Transverse colon (tissue), 4 donors: ENCODE measurements at places on chromosomes 4 and X.

GRCh38 chrX:153179131-153179530, at the start of gene MAGEA1:
TSS of gene MAGEA1 (plus strand) at chrX:153179284. CDS start at chrX:153182390, 3,106 bp downstream.
- DNase-seq, result no peak

GRCh38 chr4:14070289-14070880, 442.9 kb upstream of the BOD1L1 start:
- no peak for DNase-seq

DNA sequence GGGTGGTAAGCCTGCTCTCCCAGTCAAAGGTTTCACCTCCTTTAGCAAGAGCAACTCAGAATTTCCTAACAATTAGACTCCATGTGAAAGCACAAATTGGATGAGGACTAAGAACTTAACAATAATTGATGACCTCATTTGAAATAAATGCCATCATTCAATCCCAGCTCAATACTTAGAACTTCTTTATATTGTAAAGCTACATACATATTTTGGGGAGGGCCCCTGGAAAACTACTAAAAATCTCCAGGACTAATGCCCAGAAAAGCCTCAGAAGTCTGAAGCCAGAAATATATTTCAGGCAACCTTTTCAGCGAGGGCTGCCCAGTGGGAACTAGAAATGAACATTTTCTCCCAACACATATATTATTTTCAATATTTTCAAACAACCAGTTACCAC, 38.1 kb downstream of the AMOT start:
- no peak for DNase-seq

GRCh38 chr4:143294310-143294709, 42.4 kb upstream of the GAB1 start:
- DNase-seq, result peak; percentile 77

DNA sequence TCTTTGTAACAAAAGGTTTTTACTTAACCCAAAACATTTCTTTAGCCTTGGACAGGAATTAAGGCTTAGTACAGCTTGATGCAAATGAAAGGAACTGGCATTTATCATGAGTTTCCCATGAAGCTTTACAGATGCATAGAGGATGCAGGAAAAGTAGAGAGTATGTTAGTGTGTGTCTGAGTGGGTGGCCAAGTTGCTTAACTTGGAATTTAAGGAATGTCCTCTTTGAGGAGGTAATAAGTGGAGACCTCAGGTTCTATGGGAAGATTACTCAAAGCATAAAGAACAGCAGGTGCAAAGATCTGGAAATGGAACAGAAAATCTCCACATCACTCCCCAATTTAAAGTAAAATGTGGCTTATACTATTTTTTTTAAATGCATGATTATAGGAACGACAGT, 457.9 kb downstream of the KCNIP4 start:
- no peak for DNase-seq

DNA sequence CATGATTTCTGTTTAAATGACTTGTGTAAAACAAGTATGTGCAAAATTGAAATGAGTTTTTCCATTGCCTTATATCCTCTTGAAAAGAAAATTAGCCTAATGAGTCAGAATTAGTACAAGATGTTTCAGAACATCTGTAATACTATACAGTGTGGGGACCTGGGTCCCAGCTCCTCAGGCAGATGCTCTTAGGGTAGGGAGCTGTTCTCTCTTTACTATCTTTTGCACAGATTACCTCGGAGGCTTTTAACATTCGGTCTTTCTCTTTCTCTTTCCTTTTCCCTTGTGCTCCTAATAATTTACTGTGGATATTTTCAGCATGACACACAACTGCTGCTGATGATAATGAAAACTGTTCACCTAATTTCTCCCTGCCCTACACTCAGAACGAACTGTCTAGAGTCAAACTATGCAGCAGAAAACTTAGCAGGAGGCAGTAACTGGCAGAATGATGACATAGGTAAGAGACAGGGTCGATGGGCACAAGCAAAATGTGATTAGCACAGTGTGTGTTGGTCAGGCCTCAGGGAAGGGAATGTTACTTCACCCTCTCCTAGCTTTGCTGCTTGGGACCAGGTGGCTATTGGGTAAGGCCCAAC, 455.3 kb downstream of the PDHA2 start:
- no peak for DNase-seq

- no peak for DNase-seq
Observed at GRCh38 chrX:38407126-38407525, 54.7 kb downstream of the OTC start.

GRCh38 chr4:17347445-17347844, 164.4 kb downstream of the QDPR start:
- no peak for DNase-seq

- no peak for DNase-seq
Observed at GRCh38 chr4:997375-998071, 4.3 kb upstream of the SLC26A1 start.

- no peak for DNase-seq
Observed at GRCh38 chr4:122346036-122346435, 32.8 kb upstream of the ADAD1 start.

- no peak for DNase-seq
Observed at GRCh38 chr4:180706766-180707165, 1536.4 kb upstream of the TENM3 start.

DNA sequence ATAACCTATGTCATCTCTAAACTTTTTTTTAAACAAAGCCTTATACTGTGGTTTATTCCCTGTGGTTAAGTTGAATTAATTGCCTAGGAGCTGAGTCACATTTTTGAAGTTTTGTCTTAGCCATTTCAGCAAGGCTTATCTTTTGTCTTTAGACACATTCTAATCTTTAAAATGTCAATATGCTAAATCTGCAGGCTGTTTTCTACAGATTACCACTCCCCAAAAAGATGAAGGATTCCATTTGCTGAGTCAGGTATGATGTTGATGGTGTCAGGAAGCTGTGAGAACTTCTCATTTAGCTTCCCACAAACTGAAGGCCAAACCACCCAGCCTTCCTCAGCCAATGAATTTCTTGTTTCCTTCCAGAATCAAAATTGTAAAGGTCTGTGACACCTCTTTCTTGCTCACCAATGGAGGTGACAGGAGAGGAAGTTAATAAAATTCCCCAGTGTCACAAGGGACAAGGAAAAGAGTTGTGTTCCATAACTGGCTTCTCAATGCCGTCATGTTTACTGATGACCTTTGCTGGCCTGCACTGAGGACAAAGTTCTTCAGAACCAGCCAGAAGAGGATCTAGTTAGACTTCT, 3.7 kb upstream of the CXCL6 start:
- no peak for DNase-seq
